SK-N-MC (cell line): ENCODE measurements at places on chromosomes 3 and 15.

GRCh38 chr3:193996641-193997089 lies 139.3 kb upstream of the HES1 start:
- no peak for DNase-seq

- no peak for DNase-seq
These were observed 297.4 kb upstream of the GBE1 start for GRCh38 chr3:82058809-82059208.

GRCh38 chr3:190506271-190506670 lies 7.6 kb upstream of the IL1RAP start:
- DNase-seq: no peak

DNA sequence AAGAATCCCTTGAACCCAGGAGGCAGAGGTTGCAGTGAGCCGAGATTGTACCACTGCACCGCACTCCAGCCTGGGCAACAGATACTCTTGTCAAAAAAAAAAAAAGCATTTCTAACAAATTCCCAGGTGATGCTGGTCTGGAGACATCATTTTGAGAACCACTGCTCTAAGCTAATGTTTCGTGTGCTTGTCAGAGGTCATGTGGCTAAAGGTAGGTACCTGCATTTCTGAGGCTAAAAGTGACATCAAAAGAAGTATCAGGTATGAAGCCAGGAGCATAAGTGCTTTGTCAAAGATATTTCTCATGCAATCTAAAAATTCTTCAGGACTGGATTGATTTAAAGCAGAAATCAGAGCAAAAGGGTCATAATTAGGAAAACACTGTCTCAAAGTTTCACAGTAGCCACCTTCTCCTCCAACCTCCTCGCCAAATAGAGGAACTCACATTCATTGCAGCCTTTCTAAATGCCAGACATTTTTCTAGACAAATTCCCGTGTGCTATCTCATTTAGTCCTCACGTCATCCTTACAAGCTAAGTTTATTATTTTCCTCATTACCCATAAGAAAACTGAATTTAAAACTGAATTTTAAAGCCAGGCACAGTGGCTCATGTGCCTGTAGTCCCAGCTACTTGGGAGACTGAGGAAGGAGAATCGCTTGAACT lies 25.7 kb upstream of the GSK3B start:
- no peak for DNase-seq

DNA sequence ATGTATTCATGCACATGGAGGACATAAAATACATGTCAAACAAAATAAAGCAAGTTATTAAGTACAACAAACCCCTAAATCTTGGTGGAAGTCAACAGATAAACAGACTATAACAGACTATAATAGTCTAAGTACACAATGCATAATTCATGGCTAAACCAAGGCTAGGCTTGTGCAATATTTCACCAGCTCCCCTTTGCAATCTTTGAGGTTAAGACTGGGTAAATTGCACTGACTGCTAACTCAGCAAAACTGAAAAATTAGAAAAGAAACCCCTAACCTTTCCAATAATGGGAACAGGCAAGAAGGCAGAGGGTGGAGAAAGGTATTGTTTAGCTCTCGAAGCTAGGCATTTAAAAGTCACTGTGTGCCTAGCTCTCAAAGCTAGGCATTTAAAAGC lies 304.9 kb upstream of the WNT5A start:
- DNase-seq: no peak

- DNase-seq: no peak
These were observed 15.9 kb downstream of the SLC49A4 start for GRCh38 chr3:122810734-122811133.

DNA sequence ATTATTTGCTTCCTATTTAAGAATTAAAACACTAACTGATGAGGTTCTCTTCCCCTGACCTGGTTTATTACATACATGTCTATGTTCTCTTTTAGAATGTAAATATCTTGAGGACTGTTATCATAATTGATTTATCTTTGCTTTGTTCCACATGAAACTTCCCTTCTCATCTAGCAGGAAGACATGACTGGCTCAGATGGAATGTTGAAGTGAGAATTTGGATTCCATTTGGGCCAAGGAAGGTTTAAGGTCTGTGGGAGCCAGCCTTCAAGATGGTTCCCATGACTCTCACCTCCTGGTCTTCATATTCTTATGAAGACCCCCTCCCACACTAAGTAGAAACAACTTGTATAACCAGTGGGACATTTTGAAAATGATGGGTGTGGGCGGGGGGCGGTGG lies 222.2 kb upstream of the GADL1 start:
- DNase-seq: no peak

- no peak for DNase-seq
These were observed 9.7 kb downstream of the GP9 start for GRCh38 chr3:129070086-129070885.
